ENCODE measurements at places on chromosomes 5 and 9.

- no peak for DNase-seq
Observed at GRCh38 chr5:36417221-36417620, 115.5 kb upstream of the RANBP3L start.

DNA sequence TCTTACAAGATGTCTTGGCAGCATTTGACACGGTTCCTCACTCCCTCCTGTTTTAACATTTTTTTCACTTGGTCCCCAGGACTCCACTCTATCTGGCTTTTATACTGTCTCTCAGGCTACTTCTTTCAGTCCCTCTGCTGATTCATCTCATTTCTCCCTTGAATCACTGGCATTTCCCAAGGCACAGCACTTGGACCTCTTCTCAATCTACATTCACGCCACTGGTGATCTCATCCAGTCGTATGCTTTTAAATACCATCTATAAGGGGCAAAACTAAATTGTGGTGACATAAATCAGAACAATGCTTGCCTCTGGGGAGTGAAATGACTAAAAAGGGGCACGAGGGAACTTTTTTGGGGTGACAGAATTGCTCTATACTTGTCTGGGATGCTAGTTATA, 47.1 kb downstream of the MAPKAP1 start:
- DNase-seq: no peak

GRCh38 chr5:146866263-146866662, 12.3 kb downstream of the PPP2R2B start:
- DNase-seq: no peak

DNA sequence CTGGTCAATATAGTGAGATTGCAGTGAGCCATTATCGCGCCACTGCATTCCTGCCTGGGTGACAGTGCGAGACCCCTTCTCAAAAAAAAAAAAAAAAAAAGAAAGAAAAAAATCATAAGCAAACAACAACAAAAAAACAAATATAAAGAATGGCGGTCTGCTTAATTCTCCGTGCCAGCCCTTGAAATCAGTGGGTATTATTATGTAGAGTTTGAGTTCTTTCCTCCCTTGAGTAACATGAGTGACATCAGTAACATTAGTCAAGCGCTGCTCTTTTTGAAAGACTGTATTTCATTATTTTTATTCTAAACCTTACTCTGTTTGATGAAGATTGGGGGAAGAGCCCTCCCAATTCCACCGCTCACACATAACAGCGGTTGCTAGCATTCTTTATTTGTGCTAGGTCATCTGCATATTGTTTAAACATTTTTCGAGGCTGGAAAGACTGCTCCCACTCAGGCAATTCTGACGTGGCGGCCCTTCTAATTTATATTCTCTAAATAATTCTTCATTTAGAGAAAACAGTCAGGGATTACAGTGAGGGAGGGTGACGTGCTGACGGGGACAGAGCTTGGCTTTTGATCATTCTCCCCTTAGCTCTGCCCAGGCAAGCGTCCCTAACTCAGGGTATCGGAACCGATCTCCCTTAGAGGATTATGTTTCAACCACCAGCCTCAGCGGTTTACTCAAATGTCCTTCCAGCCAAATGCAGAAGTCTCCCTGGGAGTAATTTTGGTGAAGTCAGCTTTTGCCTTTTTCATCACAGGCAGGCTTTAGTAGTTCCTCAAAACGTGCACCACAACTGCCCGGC, 860 bp upstream of the MARCHF6 start:
- DNase-seq: no peak

DNA sequence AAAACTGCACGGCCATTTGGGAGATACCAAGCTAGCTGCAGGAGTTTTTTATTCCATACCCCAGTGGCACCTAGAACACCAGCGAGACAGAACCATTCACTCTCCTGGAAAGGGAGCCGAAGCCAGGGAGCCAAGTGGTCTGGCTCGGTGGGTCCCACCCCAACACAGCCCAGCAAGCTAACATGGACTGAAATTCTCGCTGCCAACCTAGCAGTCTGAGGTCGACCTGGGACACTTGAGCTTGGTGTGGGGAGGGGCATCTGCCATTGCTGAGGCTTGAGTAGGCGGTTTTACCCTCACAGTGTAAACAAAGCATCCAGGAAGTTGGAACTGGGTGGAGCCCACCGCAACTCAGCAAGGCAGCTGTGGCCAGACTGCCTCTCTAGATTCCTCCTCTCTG, 108.9 kb upstream of the CHD1 start:
- DNase-seq: no peak

DNA sequence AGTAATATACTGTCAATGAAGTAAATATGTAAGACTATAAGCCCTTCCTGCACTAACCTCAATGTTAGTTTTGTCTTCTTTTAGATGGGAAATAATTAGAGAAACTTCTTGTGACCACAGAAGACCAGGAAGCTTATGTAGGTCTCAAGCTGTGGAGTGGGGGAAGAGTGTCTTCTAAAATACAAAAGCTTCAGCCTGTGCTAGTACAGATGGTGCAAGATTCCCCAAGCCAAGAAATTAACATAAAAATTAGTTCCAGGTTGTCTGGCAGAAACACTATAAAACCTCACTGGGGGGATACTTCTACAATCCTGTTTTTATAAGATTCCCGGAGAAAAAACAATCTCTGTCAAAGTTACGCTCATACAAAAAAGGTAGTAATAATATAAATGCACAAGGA, 103.6 kb downstream of the FNBP1 start:
- no peak for DNase-seq

GRCh38 chr5:140258016-140258415, 44.9 kb downstream of the PFDN1 start:
- no peak for DNase-seq

DNA sequence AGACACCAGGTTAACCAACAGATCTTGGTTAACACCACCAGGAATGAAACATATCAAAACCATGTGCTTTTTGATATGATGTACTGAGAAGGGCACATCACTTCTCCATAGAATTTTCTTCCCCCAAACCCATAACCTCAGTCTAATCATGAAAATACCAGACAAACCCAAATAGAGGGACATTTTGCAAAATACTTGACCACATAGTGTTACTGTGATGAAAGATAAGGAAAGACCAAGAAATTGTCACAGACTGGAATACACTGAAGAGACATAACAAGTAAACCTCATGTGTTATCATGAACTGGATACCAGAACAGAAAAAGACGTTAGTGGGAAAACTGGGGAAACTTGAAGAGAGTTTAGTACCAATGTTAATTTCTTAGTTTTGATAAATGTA, 74.9 kb upstream of the VCAN start:
- DNase-seq: no peak

- no peak for DNase-seq
Observed at GRCh38 chr9:132869266-132869665, 8.8 kb downstream of the AK8 start.

- DNase-seq: no peak
Observed at GRCh38 chr5:168975331-168975730, 325.6 kb downstream of the SLIT3 start.

- DNase-seq: no peak
Observed at GRCh38 chr9:129612815-129613519, 7.9 kb downstream of the C9orf50 start.

GRCh38 chr5:79109527-79110492, 1.8 kb upstream of the BHMT start:
- DNase-seq: no peak

GRCh38 chr9:124320062-124320973, 62.6 kb downstream of the NEK6 start:
- no peak for DNase-seq

DNA sequence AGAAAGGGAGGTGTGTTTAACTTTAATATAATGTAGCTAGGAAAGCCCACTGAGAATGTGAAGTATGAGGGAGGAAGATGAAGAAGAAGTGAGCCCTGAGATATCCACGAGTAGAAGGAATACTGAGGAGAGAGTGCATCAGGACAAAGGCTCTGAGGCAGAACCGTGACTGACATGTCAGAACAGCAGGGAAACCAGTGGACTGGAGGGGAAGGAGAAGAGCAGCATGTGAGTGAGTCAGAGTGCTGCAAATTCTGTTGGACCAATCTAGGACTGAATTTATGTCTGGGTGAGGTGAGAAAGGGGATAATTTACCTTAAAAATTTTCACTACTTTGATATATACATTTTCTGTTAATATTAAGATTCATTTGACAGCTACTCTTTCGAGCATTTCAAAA, 110.3 kb downstream of the ST8SIA4 start:
- no peak for DNase-seq

DNA sequence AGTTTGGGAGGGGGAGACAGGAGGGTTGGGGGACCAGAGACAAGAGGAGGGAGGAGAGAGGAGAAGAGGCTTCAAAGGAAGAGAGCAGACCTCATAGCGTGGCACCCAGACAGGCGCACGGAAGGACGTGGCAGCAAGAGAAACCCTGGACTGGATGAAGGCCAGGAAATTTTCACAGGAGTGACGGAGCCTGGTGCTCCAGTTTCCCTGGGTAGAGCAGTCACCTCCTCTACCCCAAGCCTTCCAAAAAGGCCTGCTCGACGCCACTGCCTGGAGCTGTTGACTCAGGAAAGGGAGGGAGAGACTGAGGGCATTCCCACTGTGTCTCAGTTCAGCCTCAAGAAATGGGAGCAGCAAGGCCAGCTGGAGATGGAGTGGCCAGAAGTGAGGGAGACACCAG, 19.3 kb downstream of the AK8 start:
- DNase-seq: no peak

- DNase-seq: no peak
Observed at GRCh38 chr9:108022246-108022935, 532.8 kb upstream of the KLF4 start.

GRCh38 chr9:136198605-136199083, 6.3 kb downstream of the LHX3 start:
- no peak for DNase-seq

GRCh38 chr9:99181621-99182020, 40.1 kb downstream of the ALG2 start:
- DNase-seq: no peak

GRCh38 chr9:22147813-22148527, 138.9 kb upstream of the CDKN2B start:
- DNase-seq: no peak

DNA sequence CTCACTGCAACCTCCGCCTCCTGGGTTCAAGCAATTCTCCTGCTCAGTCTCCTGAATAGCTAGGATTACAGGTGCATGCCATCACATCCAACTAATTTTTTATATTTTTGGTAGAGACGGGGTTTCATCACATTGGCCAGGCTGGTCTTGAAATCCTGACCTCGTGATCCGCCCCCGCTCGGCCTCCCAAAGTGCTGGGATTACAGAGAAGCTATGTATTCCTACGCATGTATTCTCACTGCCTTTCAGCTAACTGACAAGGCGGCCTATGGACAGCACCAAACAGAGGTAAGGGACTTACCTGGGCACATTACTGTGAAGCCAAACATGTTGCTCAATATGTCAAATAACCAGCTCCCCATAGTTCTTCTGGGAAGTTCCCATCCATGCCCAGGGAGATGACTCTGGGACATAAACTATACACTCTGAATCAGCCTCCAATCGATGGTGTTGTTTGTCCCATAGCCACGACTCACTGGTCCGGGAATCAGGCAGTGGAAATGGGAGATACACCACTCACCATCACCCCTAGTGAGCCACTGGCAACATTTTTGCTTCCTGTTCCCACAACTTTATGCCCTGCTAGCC, 114.6 kb downstream of the SYK start:
- no peak for DNase-seq

- DNase-seq: no peak
Observed at GRCh38 chr9:14395317-14396082, 81.6 kb upstream of the NFIB start.

GRCh38 chr5:4313138-4313537, 717.5 kb downstream of the IRX1 start:
- no peak for DNase-seq

GRCh38 chr5:32713770-32714381, 2.8 kb downstream of the NPR3 start:
- no peak for DNase-seq

DNA sequence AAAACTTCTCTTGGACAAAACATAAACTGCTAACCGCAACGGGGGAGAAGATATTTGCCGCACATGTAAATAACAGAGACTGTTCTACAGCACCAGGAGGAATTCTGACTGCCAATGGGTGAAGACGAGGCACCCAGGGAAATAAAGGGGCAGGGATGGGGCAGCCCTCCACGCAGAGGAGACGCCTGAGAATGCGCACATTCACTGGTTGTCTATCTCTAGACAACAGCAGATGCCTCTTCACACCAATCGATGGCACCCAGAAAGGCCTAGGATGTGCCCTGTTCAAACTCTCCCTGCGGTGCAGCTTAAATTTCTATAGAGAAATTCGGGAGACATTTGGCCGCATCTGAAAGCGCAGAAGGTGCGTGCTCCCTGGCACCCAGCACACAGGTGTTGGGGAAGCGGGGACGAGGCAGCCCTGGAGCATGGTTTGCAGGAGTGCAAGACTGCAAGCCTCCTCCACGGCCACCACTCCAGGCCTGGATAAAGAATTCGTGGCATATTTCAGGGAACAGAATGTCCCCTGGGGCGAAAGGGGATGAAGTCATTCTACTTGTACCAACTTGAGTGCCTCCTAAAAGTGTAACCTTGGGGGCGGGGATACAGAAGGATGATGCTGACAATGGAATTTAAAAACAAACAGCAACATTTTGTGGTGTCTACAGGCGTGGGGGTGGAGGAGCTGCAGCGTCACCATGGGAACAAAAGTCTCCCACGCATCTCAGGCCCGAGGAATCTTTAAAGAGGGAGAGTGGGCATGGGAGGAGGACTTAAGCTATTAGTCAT, 6.3 kb upstream of the IRX2 start:
- no peak for DNase-seq

DNA sequence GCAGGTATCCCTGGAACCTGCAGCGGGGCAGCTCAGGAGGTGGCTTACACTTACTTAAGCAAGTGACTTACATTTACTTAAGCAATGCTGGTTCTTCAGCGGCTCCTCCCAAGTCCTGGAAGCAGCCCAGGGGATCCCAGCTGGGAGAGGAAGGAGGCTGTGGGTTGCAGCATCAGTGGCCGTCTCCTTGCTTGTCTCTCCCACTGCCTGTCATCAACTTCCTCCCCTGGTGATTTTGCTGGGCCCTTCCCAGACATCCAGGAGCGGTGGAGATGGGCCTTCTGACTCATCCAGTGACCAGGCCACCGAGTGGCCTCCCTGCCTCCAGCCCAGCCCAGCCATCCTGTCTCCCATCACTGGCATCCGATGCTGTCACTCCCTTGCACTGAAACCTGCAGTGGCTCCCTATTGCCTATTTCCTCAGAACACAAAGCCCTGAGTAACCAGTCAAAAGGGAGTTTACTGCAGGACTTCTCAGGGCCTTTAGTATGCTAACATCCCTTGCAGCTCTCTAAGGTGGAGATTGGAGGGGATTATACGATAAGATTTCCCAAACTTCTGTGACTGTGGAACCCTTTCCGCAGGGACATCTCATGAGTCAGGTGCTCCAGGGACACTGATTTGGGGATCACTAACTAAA, 155.9 kb upstream of the PHYKPL start:
- no peak for DNase-seq

DNA sequence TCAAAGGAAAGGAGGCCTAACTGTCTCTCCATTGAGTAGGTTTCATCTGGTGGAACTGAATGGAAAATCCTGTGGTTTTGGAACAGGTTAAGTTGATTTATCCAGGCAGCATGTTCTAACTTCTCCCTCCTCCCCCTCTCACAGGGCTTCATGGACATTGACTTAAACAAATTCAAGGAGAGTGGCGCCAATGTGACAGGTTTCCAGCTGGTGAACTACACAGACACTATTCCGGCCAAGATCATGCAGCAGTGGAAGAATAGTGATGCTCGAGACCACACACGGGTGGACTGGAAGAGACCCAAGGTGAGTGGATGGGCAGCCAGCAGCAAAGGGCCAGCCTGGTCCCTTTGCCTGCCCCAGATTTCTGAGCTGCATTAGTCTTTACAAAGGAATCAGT, 183.9 kb downstream of the GRIA1 start:
- DNase-seq: no peak

GRCh38 chr9:94269264-94269663, 10.2 kb downstream of the ZNF169 start:
- no peak for DNase-seq
